ENCODE measurements at places on chromosomes 13 and 19.

- DNase-seq, result no peak
These were observed 135.5 kb upstream of the EDNRB start for GRCh38 chr13:78054157-78054556.

DNA sequence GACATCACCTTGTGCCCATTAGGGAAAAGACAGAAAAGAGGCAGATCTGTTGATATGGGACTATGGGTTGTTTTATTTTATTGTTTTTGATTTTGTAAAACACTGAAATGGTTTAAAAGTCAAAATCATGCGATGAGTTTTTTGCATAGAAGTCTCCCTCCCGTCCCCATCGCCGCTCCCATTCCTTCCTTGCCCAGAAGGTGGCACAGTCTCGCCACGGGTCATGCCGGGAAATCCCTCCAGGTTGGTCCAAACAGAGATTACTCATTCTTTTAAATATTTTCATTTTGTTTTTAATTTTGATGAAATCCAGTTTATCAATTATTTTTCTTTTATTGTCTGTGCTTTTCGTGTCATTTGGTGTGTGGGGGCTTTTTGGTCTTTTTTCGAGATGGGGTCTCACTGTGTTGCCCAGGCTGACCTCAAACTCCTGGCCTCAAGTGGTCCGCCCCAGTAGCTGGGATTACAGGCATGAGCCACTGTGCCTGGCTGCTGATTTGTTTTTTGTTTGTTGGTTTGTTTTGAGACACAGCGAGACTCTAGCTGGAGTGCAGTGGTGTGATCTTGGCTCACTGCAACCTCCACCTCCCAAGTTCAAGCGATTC lies 9.2 kb downstream of the PGPEP1 start:
- DNase-seq, result peak; percentile 82

GRCh38 chr13:112699322-112699918 lies 9.6 kb downstream of the ATP11A start:
- DNase-seq, result no peak

- no peak for DNase-seq
These were observed 5.3 kb downstream of the KANK3 start for GRCh38 chr19:8337728-8338127.

DNA sequence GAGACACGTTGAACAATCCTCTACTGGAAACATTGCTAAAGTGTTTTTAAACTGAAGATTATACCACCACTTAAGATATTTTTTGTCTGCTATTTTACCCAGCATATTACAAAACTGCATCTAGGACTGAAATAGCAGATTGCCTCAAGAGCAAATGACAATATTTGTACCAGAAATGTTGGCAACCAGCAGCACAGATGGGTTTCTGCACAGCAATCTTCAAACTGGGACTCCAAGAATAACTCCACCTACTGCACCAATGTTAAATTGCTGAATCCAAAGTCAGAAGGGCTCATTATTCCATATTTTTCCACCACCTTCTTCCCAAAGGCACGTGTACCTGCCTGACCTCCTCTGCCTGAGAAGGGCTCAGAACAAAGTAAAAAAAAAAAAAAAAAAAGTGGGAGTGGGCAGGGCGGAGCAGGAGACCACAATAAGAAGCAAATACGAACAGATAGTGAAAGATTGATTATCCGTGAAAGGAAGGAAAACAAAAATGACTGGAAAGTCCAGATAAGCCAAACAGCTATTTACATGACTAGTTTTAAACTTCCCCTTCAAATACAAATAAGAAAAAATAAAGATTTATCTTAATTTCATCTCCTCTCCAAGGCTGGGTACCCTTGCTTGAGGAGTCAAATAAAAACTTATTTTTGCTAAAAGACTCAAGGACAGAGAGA lies 79.4 kb downstream of the FOXO1 start:
- no peak for DNase-seq

- no peak for DNase-seq
These were observed 188.8 kb downstream of the TSHZ3 start for GRCh38 chr19:31160336-31160926.

DNA sequence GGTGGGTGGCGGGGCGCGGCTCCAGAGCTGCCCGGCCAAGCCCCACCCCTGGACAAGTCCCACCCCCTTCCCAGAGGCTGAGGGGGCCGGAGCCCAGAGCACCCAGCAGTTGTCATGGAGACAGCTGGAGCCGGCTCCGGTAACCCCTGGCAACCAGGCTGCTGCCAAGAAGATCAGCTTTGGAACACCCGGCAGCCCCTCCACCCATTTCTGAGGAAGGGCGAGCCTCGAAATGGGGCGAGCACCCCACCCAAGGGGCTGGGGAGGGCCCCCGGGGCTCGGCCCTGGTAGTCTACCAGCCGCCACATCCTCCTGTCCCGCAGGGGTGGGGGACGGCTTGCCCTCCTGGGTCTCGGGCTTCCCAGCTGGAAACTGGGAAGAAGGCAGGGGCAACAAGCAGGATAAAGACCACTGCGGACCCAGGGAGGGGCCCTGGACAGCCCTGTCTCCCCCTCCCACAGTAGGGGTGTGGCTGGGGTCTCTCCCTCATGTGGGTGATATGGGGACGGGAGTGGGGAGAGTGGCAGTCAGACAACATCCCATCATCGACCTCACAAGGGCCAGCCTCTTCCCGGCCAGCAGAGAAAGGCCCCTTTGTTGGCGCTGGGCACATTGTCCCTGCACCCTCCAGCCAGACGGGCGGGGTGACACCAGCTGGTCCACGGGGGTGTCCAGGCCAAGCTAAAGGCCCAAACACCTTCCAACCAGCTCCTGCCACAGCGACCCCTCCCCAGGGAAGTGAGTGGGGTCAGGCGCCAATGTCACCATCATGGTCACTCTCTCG lies 1.5 kb downstream of the CERS1 start:
- peak; percentile 37 for DNase-seq

DNA sequence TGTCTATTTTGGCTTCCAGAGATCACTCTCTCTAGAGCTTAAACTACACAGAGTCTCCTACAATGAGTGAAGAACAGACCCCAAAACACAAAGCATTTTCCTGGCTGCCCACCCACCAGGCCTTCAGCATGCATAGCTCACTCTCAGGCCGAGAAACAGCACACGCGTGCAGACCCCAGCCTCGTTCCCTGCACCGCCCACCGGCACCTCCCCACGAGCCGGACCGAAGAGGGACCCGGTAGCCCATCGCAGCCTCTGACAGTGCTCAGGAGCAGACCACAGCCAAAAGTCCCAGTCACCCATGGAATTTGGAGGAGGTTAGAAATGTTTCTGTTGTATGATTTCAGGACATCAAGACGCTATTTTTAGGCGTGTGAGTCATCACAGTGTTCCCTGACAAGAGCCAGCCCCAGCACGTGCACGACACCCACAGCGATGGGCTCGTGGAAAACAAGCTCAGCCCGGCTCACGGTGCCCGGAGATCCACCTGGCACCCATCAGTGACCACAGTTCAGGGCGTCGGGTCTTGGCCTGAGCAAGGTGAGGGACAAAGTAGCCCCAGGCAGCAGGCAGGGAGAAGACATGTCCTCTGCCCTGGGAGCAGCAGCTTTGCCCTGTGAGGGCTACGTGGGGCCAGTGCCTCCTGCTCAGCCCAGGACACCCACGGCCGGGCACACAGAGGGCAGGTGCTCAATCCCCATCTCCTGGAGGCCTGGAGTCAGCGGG lies 50.1 kb upstream of the SPACA7 start:
- DNase-seq, result no peak

DNA sequence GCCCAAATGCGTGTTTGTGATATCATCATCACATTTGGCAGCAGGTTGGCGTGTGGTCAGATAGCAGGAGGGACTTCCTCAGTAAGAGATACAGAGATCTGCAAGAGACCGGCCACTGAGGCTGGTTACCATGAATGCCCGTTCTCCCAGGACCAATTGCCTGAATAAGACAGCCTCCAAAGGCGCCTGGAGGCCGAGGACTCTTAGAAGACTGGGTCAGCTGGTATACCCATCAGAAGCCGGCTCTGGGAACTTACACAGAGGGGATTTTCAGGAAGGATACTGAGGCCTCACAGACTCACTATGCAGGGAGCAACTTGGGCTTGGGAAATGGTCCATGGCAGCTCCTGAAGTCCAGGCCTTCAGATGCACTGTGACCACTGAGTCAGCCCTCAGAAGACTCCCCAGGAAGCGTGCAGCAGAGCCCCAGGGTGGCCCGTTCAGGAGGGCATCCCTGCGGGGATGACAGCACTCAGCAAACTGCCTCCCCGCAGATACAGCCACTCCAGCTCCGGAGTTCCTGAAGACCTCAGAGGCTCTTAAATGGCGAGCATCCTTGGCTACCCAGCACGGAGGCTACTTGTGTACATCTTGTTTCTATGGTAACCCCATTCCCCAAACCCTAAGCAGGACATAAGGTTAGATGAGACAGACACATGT lies 26.4 kb upstream of the VSTM2B start:
- no peak for DNase-seq

GRCh38 chr13:50320271-50320862 lies 305.1 kb downstream of the KCNRG start:
- no peak for DNase-seq

- no peak for DNase-seq
These were observed 1.9 kb downstream of the PRX start for GRCh38 chr19:40411125-40411842.

- DNase-seq, result peak; percentile 26
These were observed 61.6 kb upstream of the MED4 start for GRCh38 chr13:48156466-48156865.

DNA sequence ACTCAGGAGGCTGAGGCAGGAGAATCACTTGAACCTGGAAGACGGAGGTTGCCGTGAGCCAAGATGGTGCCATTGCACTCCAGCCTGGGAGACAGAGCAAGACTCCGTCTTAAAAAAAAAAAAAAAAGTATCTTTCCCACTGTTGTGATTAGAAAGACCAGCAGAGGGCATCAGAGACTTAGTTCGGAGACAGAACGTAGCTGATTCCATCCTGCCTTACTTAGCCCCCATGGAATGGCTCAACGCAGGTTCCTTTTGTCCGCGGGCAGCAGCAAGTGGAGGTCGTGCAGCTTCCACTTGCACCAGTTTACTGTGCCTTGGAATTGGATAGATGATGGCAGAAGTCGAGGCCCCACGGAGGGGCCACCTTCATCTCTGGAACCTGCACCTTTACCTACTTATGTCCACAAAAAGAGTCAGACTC lies 8.1 kb downstream of the TIMM29 start:
- peak; percentile 94 for DNase-seq

- DNase-seq, result no peak
These were observed 171.6 kb upstream of the RNF113B start for GRCh38 chr13:98348466-98349200.

DNA sequence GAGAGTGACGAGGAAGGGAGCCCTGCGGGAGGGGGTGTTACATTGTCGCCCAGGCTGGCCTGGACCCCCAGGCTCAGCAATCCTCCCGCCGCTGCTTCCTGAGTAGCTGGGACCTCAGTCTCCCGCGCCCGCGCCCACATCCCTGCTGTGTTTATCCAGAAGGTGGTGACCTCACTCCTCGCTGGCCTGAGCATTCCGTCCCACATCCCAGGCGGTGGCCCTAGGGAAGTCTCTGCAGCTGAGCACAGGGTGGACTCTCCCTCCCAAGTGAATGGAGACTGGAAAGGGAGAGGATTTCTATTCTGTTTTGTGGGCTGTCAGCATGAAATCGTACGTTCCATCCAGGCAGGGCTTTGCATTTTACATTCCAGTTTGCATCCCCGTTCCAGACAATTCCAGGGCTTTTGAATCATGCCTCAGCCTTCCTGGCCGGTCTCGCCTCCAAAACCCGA lies 401 bp upstream of the ZNF765 start:
- DNase-seq, result no peak

DNA sequence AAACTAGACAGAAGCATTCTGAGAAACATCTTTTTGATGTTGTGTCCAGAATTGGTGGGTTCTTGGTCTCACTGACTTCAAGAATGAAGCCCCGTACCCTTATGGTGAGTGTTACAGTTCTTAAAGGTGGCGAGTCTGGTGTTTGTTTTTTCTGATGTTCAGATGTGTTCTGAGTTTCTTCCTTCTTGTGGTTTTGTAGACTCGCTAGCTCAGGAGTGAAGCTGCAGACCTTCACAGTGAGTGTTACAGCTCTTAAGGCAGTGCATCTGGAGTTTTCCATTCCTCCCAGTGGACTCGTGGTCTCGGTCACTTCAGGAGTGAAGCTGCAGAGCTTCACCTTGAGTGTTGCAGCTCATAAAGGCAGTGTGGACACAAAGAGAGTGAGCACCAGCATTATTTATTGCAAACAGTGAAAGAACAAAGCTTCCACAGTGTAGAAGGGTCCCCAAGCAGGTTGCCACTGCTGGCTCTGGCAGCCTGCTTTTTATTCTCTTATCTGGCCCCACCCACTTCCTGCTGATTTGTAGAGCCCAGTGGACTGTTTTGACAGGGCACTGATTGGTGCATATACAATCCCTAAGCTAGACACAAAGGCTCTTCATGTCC lies 1820.8 kb downstream of the UQCRFS1 start:
- DNase-seq, result no peak

DNA sequence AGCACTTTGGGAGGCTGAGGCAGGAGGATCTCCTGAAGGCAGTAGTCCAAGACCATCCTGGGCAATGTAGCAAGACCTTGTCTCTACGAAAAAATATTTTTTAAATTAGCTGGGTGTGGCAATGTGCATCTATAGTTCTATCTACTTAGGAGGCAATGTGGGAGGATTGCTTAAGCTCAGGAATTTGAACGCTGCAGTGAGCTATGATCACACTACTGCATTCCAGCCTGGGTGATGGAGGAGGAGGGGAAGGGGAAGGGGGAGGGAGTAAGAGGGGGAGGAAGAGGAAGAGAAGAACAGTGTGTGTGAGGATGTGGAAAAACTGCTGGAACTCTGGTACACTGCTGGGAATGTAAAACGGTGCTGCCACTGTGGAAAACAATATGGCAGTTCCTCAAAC lies 9.2 kb upstream of the CLIP3 start:
- DNase-seq, result no peak

DNA sequence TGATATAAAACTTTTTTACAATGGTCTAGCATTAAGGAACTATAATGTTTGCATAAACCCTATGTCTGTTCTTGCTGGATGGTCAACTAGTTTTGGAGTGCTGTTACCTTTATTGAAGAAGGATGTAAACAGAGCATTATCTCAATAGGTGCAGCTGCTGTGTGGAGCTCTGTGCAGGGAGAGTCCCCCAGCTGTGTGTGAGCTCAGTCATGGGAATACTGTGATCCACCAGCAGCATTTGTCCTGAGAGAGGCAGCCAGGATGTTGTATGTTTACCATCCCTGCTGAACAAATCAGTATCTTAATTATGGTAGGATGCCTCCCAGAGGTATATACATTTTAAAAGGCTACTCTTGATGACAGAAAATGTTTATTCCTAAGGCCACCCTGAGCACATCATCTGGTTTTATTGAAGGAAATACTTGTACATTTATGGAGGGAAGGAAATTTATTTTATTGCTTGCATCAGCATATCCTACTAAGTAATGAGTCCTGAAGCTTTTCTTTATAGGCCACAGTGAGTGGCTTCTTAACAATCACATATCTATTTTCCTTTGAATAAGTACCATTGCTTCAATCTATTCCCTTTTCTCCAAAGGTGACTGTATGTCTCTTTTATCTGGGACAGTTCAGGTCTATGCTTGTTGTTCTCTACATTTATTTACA lies 11.7 kb downstream of the RAP2A start:
- no peak for DNase-seq

- peak; percentile 31 for DNase-seq
These were observed 74.4 kb downstream of the DPF1 start for GRCh38 chr19:38149661-38150061.

- DNase-seq, result peak; percentile 90
These were observed 29.4 kb downstream of the SPC24 start for GRCh38 chr19:11125994-11126685.

All from hematopoietic multipotent progenitor cell treated with erythropoietin and hydrocortisone succinate and interleukin-3 and kit ligand, for 6 days (in vitro differentiated cells).